ENCODE measurements at places on chromosomes 5 and 9. TPM values are rescaled to one million over a fixed set of nuclear protein-coding genes. Genes with fewer than 3 reads are reported as not detected.
A peak's percentile ranks its signal among the peaks of the same experiment; 100 is the strongest.

DNA sequence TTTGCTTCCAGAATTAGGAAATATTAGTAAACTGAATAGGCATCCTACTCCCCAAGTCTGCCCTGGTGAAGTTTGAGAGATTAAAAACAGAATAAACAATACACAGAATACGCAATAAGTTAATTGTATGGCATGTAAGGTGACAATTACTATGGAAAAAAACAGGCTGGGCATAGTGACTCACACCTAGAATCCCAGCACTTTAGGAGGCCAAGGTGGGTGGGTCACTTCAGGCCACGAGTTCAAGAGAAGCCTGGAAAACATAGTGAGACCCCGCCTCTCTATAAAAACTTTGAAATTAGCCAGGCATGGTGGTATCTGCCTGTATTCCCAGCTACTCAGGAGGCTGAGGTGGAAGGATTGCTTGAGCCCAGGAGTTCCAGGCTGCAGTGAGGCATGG is 64.2 kb upstream of the SUSD1 start:
- H3K27ac ChIP-seq: no peak overlapping the region
- DNase-seq: no peak
- no peaks in the 10 kb centered on the region for H3K27me3 ChIP-seq
- H3K4me3 ChIP-seq: no peak overlapping the region

GRCh38 chr9:104269374-104269773 is 175.3 kb downstream of the SMC2 start:
- H3K36me3 ChIP-seq: no peaks in the 10 kb centered on the region
- H3K27ac ChIP-seq: no peak overlapping the region
- no peak overlapping the region for H3K4me3 ChIP-seq
- DNase-seq: no peak

GRCh38 chr5:147037515-147038205 is 159.1 kb upstream of the PPP2R2B start:
- H3K36me3 ChIP-seq: no peaks in the 10 kb centered on the region
- H3K4me1 ChIP-seq: 0 out of 2 replicates have a peak, but pooled peaks cover 3% of the 10 kb centered on the region
- no peak overlapping the region for H3K4me3 ChIP-seq

GRCh38 chr5:102975457-102976182 is 144.3 kb downstream of the GIN1 start:
- H3K27ac ChIP-seq: no peak overlapping the region
- H3K4me3 ChIP-seq: no peak overlapping the region
- no peak for DNase-seq
- H3K27me3 ChIP-seq: no peaks in the 10 kb centered on the region

Gene SLC25A2
- total RNA-seq: 0.11 TPM

DNA sequence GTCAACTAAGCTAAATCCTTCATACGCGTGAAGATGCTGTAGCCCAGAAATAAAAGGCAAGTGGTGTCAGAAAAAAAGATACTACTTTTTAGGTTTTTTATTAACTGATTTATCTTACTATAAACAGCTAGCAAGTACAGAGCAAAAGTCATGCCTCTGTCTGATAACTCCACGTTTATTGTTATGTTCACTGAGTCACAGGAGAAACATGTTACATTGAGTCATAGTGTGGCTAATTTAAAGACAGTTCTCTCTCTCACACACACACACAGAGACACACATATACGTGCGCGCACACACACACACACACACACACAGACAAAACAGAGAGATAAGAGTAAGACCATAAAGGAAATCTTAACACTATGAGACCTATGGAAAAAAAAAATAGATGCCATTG is 770.0 kb upstream of the CDH10 start:
- no peak overlapping the region for H3K27ac ChIP-seq
- H3K4me3 ChIP-seq: no peak overlapping the region
- no peaks in the 10 kb centered on the region for H3K36me3 ChIP-seq
- no peaks in the 10 kb centered on the region for H3K27me3 ChIP-seq
- no peak for DNase-seq

DNA sequence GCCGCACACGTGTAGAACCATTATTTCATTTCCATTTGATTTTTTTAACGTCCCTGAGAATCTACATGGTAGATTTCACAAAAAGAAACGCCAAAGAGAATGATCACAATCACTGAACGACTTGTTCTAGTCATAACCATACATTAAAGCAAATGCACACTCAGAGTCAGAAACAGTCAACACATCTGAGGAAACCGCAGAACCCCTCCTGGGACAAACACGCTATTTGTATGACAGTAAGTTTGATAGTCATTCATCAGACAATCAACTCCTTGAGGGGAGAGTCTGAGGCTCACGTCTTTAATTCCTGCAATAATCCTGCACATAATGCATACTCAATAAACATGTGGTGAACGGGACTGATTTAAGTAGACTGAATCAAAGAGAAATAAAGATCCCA is 129.2 kb downstream of the MED27 start:
- H3K4me1 ChIP-seq: no peaks in the 10 kb centered on the region
- no peak overlapping the region for H3K4me3 ChIP-seq
- no peak for DNase-seq

GRCh38 chr9:124747065-124747464 is 24.0 kb downstream of the NR6A1 start:
- no peak overlapping the region for H3K4me3 ChIP-seq
- DNase-seq: no peak
- H3K36me3 ChIP-seq: no peaks in the 10 kb centered on the region
- H3K27me3 ChIP-seq: no peaks in the 10 kb centered on the region
- H3K27ac ChIP-seq: no peak overlapping the region
- peaks cover 38% of the 10 kb centered on the region for H3K4me1 ChIP-seq

Gene OR1K1
- not detected for total RNA-seq

Gene BTNL8
- total RNA-seq: not detected

- no peak overlapping the region for H3K27ac ChIP-seq
- H3K4me3 ChIP-seq: no peak overlapping the region
- no peaks in the 10 kb centered on the region for H3K4me1 ChIP-seq
- H3K36me3 ChIP-seq: no peaks in the 10 kb centered on the region
Measured at GRCh38 chr5:131981516-131981915, 29.9 kb downstream of the ACSL6 start.

DNA sequence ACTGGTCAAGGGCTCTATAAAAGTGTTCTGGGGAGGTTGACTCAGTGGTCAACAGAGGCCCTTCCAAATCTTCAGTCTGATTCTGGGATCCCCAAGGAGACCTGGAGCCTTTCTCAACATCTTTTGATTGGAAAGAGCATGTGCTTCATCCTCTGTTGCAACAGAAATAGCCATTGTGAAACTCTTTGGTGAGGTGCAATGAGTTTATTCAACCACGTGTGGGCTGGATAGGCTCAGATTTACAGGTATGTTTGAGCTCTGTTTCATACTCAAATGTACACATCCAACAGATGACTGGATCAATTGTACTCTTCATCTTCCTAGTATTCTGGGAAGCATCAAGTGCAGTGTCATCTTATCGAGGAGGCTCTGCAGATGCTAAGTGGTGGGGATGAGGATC is 60.5 kb downstream of the CTSL start:
- no peaks in the 10 kb centered on the region for H3K4me1 ChIP-seq
- H3K4me3 ChIP-seq: no peak overlapping the region
- DNase-seq: no peak
- no peak overlapping the region for H3K27ac ChIP-seq
- no peaks in the 10 kb centered on the region for H3K27me3 ChIP-seq

DNA sequence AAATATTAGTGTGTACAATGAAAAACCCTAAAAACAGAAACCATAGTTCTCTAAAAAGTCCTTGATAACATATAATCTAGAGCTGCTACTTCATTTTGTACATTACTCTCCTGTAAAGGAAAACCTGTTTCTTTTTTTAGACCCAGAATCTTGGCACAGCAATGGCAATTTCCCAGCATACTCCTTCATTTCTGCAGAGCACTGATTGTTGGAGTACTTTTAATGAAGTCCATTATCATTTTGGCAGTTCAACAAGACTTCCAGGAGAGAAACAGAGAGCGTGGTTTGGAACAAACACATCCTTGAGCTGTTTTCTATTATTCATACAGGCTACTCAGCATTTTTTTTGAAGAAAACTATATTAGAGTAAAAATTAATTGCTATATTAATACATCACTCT is 22.7 kb upstream of the MROH2B start:
- H3K36me3 ChIP-seq: no peaks in the 10 kb centered on the region
- H3K27ac ChIP-seq: no peak overlapping the region
- DNase-seq: no peak
- H3K4me3 ChIP-seq: no peak overlapping the region
- H3K4me1 ChIP-seq: no peaks in the 10 kb centered on the region
- no peaks in the 10 kb centered on the region for H3K27me3 ChIP-seq

Gene GADD45G
- not detected for total RNA-seq

DNA sequence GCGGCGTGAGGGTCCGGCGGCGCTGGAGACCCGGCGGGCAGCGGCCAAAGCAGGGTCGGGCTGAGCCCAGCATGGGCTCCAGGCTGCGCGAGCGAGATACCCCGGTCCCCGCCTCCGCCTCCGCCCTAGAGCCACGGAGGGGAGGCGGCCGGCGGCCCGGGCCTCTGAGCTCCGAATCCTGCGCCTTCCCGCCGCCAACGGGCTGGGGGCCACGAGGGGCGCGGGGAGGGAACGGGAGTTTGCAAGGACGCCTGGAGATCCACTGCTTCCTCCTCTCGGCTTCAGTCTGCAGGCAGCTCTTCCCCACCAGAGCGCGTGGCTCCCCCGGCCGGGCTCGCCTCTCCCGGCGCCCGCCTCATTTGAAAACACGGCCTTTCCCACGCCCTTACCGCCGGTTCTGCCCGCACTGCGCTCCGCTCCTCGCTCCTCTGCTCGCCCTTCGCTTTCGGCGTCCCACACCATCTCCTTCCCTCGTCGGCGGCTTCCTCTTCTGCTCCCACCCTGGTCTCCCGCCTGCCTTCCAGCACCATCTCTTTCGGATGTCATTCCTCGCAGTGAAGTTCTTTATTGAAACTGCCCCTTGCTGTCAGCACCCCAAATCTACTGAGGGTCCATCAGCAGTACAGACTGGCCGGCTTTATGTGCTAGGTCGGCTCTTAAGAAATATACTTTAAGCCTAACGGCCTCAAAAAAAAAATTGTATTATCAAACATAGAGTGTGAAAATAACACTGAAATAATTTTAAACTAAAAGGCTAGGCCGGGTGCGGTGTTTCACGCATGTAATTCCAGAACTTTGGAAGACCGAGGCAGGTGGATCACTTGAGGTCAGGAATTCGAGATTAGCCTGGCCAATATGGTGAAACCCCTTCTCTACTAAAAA is 105.0 kb upstream of the FAM120A start:
- H3K4me3 ChIP-seq: no peak overlapping the region
- no peak for DNase-seq
- H3K27me3 ChIP-seq: peaks cover 18% of the 10 kb centered on the region
- no peaks in the 10 kb centered on the region for H3K36me3 ChIP-seq
- no peak overlapping the region for H3K27ac ChIP-seq

Gene SLC36A2
- total RNA-seq: not detected

GRCh38 chr9:76634356-76635054 is 129.7 kb upstream of the PCA3 start:
- H3K4me1 ChIP-seq: peaks cover 32% of the 10 kb centered on the region
- peak; percentile 14 for DNase-seq
- H3K4me3 ChIP-seq: no peak overlapping the region
- H3K27me3 ChIP-seq: no peaks in the 10 kb centered on the region
- H3K27ac ChIP-seq: 0 out of 2 replicates have a peak overlapping the region, but pooled peaks have one; percentile 3

Gene GABBR2
- total RNA-seq: not detected

DNA sequence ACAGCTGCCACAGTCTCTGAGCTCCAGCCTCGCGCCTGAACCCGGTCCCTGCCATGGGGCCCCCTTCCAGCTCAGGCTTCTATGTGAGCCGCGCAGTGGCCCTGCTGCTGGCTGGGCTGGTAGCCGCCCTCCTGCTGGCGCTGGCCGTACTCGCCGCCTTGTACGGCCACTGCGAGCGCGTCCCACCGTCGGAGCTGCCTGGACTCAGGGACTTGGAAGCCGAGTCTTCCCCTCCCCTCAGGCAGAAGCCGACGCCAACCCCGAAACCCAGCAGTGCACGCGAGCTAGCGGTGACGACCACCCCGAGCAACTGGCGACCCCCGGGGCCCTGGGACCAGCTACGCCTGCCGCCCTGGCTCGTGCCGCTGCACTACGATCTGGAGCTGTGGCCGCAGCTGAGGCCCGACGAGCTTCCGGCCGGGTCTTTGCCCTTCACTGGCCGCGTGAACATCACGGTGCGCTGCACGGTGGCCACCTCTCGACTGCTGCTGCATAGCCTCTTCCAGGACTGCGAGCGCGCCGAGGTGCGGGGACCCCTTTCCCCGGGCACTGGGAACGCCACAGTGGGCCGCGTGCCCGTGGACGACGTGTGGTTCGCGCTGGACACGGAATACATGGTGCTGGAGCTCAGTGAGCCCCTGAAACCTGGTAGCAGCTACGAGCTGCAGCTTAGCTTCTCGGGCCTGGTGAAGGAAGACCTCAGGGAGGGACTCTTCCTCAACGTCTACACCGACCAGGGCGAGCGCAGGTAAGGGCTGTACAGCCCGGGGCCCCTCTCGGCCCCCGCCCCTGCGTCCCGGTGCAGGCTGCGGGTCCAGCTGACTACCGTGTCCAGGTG is 509 bp downstream of the LVRN start:
- DNase-seq: no peak
- no peaks in the 10 kb centered on the region for H3K27me3 ChIP-seq
- H3K4me1 ChIP-seq: no peaks in the 10 kb centered on the region
- no peak overlapping the region for H3K4me3 ChIP-seq

GRCh38 chr9:121071370-121071755 is 3.4 kb upstream of the CNTRL start:
- H3K4me1 ChIP-seq: peaks cover 20% of the 10 kb centered on the region
- no peak overlapping the region for H3K27ac ChIP-seq
- no peak for DNase-seq
